ENCODE measurements at places on chromosomes 12 and 14.
A peak's percentile ranks its signal among the peaks of the same experiment; 100 is the strongest.

- no peak for DNase-seq
Measured at GRCh38 chr14:102230481-102231210, 74.3 kb downstream of the MOK start.

DNA sequence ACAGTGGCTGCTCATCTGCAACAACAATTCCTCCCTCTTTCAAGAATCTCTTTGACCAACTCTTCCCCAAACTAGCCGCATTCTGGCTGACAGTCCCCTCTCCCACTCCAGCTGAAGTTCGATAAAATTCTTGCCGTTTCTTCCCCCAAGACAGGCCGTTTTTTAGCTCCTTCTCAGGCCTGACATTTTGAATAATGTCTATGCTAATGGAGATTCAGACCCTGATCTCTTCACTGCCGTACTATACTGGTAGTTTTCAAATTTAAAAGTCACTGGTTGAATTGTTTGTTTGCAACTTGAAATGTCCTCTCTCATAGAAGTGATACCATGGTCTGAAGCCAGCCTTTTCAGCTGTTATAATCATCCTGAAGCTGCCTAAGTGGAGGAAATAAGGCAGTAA is 65.9 kb upstream of the AMN1 start:
- no peak for DNase-seq

GRCh38 chr12:89328151-89329030 is 23.9 kb downstream of the DUSP6 start:
- no peak for DNase-seq

- no peak for DNase-seq
Measured at GRCh38 chr12:113762155-113762881, 203.8 kb downstream of the RBM19 start.

- no peak for DNase-seq
Measured at GRCh38 chr12:9319842-9320173, 111.6 kb upstream of the PZP start.

DNA sequence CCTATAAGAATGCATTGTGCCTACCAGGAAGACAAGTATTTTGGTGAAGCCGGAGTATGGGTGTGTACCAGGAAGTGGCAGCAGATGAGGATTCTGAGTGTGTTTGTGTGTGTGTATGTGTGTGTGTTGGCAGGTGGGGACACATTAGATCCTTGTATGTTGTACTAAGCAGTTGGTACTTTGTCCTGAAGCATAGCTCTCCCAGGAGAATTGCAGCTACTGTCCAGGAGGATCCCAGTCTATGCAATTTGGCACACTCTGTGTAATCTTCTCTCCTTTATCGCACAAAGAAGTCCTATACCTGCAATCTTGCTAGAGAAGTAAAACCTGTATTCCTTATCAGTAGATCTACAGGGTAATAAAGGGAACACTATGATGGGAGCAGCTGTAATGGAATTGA is 276.5 kb downstream of the PAWR start:
- DNase-seq: no peak

GRCh38 chr12:123761841-123762714 is at the start of gene DNAH10:
Gene DNAH10 (plus strand): TSS chr12:123762301. CDS start chr12:123762337, 36 bp downstream.
- DNase-seq: no peak

DNA sequence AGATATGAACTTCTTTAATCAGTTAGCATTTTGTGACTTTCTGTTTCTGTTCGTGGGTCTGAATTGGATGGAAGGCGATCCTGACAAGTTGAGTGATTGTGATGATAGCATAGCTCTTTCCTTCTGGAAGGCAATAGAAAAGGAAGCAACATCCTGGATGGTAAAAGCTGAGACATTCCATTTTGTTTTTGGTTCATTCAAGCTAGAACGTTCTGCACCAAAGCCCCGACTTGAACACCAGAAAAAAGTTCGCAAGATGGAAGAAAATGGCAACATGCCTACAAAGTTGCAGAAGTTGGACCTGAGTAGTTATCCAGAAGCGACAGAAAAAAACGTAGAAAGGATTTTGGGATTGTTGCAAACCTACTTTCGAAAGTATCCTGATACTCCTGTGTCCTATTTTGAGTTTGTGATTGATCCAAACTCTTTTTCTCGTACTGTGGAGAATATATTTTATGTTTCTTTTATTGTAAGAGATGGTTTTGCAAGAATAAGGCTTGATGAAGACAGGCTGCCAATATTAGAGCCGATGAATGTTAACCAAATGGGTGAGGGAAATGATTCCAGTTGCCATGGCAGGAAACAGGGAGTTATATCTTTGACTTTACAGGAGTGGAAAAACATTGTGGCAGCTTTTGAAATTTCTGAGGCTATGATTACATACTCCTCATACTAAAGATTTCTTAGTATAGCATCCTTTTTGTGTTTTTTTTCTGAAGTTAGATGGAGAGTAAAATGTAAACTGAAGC is 896 bp downstream of the EID3 start:
- DNase-seq: no peak

GRCh38 chr14:94115058-94115591 is 4.6 kb downstream of the IFI27 start:
- no peak for DNase-seq

DNA sequence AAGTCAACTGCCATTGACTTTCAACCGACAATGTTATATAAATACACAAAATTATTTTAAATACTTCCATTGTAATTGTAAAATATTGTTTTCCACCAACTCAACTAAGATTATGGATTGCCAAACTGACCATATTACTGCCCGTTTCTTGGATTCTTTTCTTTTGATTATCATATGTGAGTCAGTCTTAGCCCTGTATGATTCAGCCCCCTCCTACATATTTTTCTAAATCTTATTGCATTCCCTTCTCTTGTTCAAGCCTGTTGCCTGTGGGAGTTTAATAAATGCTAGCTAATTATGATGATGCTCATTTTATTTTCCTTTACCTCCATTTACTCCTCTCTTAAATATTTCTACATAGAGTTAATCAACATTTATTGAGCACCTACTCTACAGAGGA is 6.8 kb downstream of the RASSF9 start:
- DNase-seq: peak; percentile 74

- DNase-seq: peak; percentile 100
Measured at GRCh38 chr12:49868952-49869815, 26.3 kb upstream of the BCDIN3D start.

DNA sequence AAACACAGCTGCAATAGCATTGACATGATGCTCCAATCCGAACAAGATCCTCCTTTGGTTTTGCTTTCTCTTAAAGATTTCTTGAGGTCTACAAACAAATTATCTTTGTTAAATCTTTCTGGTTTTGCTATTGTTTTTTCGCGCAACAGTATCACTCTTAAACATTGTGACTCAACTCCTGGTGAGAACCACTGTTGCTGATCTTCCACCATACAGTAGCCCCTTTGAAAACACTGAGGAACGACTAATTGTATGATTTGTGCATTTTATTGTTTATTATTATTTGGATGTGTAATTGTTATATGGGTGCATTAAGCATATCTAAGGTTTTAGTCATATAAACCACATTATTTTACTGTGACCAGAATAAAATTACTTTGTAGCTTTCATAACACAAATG is 282.8 kb downstream of the EGLN3 start:
- DNase-seq: no peak

DNA sequence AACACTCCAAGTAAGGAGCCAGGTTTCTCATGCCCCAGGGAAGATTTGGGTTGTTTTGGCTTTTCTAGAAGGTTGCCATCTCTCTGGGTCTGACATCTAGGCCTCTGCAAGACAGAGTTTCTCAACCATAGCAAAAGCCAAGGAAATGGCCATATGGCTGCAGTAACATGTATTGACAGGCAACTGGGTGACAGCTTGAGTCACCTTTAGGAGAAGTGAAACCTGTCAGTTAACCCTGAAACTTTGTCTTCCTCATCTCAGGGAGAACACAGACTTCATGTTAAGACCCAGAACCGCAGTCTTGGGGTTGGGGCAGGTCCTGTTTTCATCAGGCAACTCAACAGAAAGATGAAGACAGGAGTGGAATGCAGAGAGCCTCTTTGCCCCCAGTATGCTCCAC is 46.0 kb upstream of the PLBD1 start:
- DNase-seq: no peak

DNA sequence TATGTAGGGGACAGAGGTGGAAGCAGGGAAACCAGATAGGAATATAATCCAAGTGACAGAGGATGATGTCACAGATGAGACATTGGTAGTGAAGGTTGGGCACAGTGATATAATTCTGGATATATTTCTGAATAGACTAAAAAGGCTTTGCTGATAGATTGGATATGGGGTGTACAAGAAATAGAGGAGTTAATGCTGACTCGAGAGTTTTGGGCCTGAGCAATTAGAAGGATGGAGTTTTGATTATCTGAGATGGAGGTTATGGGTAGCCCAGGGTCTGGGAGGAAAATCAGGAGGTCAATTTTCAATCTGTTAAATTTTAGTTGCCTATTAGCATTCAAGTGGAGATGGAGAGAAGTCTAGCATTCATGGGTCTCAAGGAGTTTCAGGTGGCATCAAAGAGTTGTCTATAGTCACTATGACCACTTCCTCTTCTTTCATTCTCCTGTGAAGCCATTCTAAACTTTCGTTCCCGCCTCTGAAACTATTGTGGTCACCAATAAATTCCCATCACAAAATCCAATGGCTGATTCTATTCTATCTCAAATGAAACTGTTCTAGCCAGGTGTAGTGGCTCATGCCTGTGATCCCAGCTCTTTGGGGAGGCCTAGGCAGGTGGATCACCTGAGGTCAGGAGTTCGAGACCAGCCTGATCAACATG is 10.6 kb upstream of the ANO6 start:
- DNase-seq: no peak

DNA sequence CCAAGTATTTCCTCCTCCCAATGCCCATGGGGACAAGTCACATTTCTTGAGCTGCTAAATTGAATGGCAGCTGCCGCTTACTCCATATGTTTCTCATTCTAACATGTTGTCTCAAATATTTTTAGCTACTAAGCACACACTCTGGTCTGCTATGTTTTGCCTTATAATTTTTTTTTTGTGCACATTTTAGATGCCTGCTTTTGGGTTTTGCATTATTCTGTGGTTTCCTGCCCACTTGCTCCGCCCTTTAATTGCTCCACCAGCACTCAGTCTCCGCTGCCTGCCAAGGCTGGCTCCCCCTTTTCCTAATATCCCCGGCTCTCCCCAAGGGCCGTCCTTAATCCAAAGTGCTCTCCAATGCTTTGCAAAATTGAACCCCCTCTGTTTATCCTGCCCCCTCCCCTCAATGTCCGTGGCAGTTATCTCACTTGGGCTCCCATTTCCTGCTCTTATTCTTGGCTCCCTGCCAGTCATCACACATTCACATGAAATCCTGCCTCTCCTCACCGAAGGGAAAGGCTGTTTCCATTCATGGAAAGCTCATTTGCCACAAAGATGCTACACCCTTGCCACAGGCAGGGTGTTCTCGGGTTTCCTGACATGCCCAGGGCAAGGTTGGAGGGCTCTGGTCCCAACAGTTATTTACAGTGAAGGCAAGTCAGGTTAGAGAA is 79.4 kb downstream of the C12orf75 start:
- DNase-seq: peak; percentile 39

GRCh38 chr14:98868866-98869265 is 403.1 kb downstream of the BCL11B start:
- DNase-seq: no peak

- no peak for DNase-seq
Measured at GRCh38 chr14:69693145-69693544, 73.8 kb upstream of the SRSF5 start.

GRCh38 chr12:25263594-25263993 is 12.9 kb upstream of the KRAS start:
- DNase-seq: no peak

DNA sequence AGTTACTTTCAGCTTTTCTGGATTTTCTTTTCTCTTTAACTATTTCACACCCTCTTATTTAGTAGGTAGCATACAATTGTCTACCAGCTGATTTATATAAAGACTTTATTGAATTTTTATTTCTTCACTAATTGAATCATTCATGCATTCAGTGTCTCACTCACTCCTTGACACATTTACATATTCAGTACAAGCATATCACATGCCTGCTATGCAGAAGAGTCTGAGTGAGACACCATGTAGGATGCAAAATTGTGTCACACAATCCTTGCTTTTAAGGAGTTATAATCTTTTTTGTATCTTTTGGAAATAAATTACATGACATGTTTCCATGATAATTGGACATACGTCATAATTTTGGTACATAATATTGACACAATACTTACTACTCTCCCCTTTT is 83.0 kb downstream of the AKAP6 start:
- DNase-seq: no peak

DNA sequence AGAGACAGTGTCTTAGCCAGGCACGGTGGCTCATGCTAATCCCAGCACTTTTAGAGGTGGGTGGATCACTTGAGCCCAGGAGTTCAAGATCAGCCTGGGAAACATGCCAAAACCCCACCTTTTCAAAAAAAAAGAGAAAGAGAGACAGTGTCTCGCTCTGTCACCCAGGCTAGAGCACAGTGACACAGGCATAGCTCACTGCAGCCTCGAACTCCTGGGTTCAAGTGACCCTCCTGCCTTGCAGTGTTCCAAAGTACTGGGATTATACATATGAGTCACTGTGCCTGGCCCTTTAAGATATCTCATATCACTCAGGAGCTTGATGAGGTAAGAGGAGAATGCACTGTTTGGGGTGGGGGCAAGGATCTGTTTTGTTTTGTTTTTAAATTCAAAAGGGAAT is 48.1 kb upstream of the LTBP2 start:
- peak; percentile 23 for DNase-seq

- no peak for DNase-seq
Measured at GRCh38 chr12:102961466-102961855, 4.0 kb downstream of the ASCL1 start.

DNA sequence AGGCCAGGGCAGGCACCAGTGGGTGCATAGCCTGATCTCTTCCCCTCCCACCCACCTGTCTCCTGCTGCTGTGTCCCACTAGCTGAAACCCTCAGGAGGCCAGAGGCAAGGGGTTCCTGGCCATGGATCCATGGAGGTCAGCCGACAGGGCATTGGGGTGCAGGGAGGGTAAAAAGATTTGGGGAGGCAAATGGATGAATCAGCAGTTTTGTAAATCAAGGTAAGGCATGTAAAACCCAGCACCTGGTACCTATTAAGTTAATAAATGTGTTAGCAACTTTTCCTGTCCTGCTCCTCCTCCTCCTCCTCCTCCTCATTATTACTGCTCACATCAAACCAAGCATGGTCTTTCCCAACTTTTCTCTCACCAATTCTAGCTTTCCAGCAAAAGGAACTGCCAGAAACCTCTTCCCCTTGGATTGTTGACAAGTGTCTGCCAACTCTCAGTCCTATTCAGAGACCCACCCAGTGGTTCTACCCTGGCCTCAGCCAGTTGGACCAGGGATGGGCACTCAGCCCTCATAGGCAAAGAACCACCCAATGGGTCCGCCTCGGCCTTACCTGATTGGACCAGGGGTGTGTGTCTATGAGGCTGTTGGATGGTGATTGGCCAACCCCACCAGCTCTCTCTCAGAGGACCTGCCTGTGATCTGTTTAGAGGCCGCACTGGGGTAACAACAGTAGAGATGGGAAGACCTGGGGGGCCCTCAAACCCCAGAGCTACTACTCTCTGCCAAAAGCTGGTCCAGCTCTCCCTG is 155.7 kb upstream of the GSC start:
- DNase-seq: no peak
